ENCODE measurements at places on chromosomes 6 and 20. TPM values are rescaled to one million over a fixed set of nuclear protein-coding genes. Genes with fewer than 3 reads are reported as not detected.

DNA sequence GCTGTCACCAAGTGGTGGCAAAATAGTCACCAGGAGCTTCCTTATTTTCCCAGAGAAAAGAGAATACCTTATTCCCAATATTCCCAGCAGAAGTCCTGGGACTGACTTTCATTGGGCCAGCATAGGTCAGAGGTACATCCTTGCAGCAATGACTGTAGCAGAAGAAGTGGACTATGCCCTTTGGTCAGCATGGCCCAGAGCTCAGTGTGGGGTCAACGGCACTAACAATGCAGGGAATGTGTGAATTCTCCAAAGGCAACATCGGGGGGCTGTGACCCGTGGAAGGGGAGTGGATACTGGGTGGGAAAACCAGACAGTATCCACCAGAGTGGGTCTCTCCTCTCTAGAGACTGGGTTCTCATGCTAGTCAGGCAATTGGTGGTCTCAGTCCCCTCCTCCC is 15.6 kb upstream of the LBP start:
- no peak for DNase-seq

GRCh38 chr20:32762754-32763201 is 593 bp downstream of the DNMT3B start:
- DNase-seq = no peak

DNA sequence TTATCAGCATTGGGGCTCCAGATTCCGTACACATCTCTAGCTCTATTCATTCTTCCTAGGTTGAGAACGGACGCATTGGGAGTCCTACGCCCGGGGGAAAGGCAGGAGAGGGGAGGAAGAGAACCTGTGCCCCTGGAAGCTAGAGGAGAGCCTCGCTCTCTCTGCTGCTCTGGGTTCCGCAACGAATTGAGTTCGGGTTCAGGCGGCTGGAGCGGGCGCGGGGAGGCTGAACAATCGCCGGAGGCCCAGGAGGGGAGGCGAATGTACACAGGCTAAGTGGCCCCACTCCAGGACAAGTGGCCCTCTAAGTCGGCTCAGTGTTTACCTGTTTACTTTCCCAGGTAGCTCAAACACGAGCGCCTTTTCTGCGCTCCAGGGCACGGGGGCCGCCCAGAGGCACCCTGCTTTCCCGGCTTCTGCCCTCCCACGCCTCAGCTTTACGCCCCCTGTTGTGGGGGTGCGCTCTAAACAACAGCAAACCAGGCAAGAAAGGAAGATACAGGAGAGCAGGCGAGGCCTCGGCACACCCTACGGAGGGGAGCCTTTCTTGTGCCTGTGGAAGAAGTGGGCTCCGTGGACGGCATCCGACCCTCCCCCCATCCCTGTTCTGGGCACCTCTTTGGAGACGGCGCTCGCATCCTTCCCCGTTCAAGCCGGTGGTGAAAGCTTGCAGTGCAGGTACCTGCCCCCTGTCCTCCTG is 4.6 kb upstream of the NKX2-2 start:
- DNase-seq = no peak

Gene TXLNB
- total RNA-seq = 122 TPM

Gene TRIM15
- not detected for total RNA-seq

Gene DNAAF9
- 22.1 TPM for total RNA-seq
